ENCODE measurements at places on chromosomes 13 and 19.
A peak's percentile ranks its signal among the peaks of the same experiment; 100 is the strongest.

DNA sequence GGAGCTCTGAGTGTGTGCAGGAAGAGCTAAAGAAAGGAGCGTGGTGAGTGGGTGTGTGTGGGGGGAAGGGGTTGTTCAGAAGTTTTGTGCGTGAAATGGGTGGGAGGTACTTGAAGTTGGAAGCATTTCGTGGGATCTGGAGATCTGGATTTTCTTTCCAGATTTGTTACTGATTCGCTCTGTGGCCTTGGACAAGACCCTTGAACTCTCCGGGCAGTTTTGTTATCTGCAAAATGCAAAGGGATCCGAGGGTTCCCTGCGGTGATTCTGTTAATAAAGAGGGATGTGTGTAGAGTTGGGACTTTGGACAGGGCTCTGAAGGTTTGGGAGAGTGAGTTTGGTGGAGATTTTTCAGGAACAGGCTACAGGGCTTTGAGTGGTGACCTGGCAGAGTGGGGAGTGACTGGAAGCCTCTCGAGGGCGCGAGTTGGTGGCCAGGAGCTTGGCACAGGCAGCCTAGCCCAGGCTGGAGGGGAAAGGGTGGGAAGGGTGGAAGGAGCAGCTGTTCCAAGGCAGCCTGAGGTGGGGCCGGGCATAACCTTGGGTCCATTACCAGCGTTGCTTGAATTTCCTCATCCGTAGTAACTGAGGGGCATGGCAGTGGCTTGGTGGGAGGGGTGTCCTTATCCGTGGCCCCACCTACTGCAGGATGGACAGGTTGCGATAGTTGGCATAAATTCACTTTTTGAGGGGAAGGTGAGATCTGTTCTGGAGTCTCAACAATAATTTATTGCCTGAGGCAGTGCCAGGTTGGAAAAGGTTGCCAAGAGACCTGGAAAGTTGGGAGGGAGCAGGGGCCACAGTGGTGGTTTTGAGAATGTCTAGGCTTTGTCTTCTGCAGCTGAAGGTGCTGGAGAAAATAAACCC is 2.1 kb downstream of the ACTN4 start:
- H3K4me3 ChIP-seq = peak overlapping the region; percentile 97
- peaks cover 56% of the 10 kb centered on the region for H3K4me1 ChIP-seq
- H3K27me3 ChIP-seq = no peaks in the 10 kb centered on the region
- DNase-seq = no peak

DNA sequence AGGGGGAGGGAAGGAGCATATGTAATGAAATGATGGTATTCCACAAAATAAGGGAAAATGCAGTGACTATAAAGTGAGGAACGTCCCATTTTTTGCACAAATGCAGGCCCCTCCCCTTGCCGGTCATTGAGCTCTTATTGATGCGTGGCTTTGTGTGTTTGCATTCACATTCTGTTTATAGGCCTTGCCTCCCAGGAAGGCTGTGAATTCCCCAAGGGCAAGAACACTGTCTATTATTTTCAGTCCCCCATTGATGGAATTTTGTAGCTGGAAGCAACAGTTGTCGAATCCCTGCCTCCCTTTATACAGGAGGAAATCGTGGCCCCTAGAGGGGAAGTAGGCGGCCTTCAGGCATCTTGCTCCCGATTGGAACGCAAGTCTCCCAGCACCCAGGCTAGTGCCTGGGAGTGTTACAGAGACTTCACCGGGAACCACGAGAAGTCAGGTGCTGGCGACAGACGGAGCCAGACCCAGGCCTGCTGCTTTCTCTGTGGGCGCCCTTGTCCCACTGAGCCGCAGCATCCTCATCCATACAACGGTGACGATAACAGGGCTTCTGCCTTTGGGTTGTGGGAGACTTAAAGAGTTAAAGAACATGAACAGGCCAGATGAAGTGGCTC is 6.9 kb downstream of the SBSN start:
- H3K36me3 ChIP-seq = no peaks in the 10 kb centered on the region
- DNase-seq = no peak
- no peak overlapping the region for H3K4me3 ChIP-seq
- H3K27ac ChIP-seq = no peak overlapping the region

DNA sequence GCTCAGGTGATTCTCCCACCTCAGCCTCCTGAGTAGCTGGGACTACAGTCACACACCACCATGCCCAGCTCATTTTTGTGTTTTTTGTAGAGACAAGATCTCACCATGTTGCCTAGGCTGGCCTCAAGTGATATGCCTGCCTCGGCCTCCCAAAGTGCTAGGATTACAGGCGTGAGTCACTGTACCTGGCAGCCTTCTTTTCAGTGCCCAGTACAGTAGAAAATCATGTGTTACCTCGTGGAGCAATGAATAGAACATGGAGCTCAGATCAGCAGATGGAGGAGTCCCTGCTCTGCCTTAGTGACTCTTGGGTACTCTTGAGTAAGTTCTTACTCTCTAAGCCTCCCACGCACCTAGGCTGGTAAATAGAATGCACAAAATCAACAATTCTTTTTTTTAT is 44.7 kb downstream of the THSD1 start:
- no peaks in the 10 kb centered on the region for H3K4me1 ChIP-seq
- H3K27me3 ChIP-seq = peaks cover 14% of the 10 kb centered on the region
- H3K4me3 ChIP-seq = no peak overlapping the region
- no peak for DNase-seq
- H3K36me3 ChIP-seq = no peaks in the 10 kb centered on the region

DNA sequence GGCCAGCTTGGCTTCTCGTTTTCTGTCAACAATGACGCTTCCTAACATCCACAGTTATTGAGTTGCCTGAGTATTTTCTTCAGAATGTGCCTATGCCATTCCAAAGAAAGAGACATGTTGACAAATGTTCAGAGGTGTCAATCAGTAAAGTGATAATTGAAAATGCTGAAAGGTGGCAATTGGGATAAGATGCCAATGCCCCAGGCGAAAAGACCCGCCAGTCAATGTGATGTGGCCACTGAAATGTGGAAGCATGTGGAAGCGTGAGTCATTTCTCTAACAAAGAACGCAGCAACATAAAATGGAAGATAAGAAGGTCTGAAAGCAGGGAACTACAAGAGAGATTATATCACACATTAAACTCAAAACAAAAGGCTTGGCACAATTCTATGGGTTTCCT is 882.2 kb upstream of the SLC10A2 start:
- H3K27me3 ChIP-seq = no peaks in the 10 kb centered on the region
- no peak overlapping the region for H3K27ac ChIP-seq
- H3K4me3 ChIP-seq = no peak overlapping the region
- no peak for DNase-seq
- H3K4me1 ChIP-seq = no peaks in the 10 kb centered on the region

- no peak overlapping the region for H3K27ac ChIP-seq
- no peak overlapping the region for H3K4me3 ChIP-seq
- no peaks in the 10 kb centered on the region for H3K36me3 ChIP-seq
- peak; percentile 74 for DNase-seq
Observed at GRCh38 chr19:8641908-8642547, 11.6 kb downstream of the NFILZ start.

DNA sequence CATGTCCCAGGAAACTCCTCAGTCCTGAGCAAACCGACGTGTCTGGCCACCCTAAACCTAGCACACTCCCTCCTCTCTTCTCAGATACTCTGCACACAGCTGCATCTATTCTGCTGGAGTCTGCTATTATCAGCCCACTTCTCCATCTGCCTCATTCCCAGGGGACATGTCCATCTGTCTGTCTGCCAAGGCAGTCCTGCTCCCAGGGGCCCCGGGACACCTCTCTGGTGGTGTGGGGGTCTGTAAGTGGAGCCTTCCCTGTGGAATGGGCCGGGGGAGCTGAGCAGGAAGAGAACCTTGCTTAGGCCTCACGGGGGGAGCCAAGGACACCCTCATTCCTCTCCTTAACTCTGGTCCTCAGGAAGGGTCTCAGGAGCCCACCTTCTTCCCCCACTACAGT is 72.7 kb downstream of the ERICH6B start:
- no peaks in the 10 kb centered on the region for H3K4me1 ChIP-seq
- no peak overlapping the region for H3K4me3 ChIP-seq
- peaks cover 2% of the 10 kb centered on the region for H3K36me3 ChIP-seq
- no peak for DNase-seq
- no peak overlapping the region for H3K27ac ChIP-seq

GRCh38 chr13:71021825-71022422 is 845.1 kb downstream of the DACH1 start:
- H3K4me3 ChIP-seq = no peak overlapping the region
- DNase-seq = no peak
- no peak overlapping the region for H3K27ac ChIP-seq
- H3K36me3 ChIP-seq = no peaks in the 10 kb centered on the region
- H3K4me1 ChIP-seq = no peaks in the 10 kb centered on the region
- no peaks in the 10 kb centered on the region for H3K27me3 ChIP-seq

- H3K27ac ChIP-seq = no peak overlapping the region
- no peaks in the 10 kb centered on the region for H3K4me1 ChIP-seq
- H3K27me3 ChIP-seq = no peaks in the 10 kb centered on the region
- H3K4me3 ChIP-seq = no peak overlapping the region
- no peak for DNase-seq
Observed at GRCh38 chr13:34617473-34618083, 324.5 kb upstream of the NBEA start.

Measured in activated CD4-positive, alpha-beta T cell treated with anti-CD3 and anti-CD28 coated beads, Interleukin-2, amount 10 ng/mL, durations not matched to agents 24 days and 14 days (primary cell).